ENCODE measurements at places on chromosomes 7 and 10.

DNA sequence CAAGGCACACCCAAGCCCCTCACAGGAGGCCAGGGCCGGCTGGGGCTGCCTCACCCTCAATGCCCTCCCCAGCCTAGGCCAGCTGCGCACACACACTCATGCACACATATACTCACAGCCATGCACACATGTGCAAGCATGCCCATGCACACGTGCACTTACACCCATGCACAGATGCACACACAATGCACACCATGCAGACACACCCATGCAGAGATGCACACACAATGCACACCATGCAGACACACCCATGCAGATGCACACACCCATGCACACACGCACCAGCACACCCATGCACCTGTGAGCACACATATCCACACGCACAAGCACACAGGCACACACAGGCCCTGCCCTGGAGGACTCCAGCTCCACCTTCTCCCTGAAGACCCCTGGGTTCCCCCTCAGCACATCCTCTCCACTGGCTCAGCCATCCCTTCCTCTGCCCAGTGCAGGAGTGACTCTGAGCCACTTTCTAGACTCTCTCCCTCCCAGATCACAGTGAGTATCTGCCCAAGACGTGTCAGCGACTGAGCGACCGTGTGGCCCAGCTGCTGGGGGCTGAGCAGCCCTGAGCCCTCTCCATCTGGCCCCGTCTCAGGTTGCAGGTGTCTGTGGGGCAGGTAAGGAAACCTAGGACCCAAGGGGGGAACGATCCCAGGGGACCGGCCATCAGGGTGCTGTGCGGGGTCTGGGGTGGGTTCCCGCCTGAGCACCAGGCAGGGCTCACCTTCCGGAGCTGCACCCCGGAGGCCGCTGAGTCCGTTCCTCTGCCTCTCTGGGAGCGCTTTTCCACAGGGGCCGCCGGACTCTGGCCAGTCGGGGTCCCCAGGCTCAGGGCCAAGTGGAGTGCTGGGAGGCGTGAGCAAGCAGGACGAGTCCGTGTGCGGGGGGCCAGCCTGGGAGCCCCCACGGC is 25.8 kb downstream of the AP5Z1 start:
- DNase-seq: no peak

GRCh38 chr7:10706875-10707493 is 266.7 kb upstream of the PHF14 start:
- DNase-seq: no peak

GRCh38 chr7:111235709-111236108 is 144.8 kb downstream of the LRRN3 start:
- no peak for DNase-seq

GRCh38 chr10:8913720-8914119 is 859.2 kb downstream of the GATA3 start:
- no peak for DNase-seq

GRCh38 chr7:96090756-96091155 is 231.1 kb downstream of the SLC25A13 start:
- no peak for DNase-seq

GRCh38 chr10:13969118-13969791 is 361.5 kb downstream of the FRMD4A start:
- no peak for DNase-seq

- no peak for DNase-seq
Measured at GRCh38 chr7:20364571-20365196, 34.0 kb downstream of the ITGB8 start.

- no peak for DNase-seq
Measured at GRCh38 chr10:92640107-92640506, 47.2 kb downstream of the KIF11 start.

All from activated CD8-positive, alpha-beta memory T cell treated with anti-CD3 and anti-CD28 coated beads for 1 hour (primary cell).